Stimulated activated CD8-positive, alpha-beta memory T cell treated with anti-CD3 and anti-CD28 coated beads, Interleukin-4, amount 100 ng/mL, for 4 hours (primary cell): ENCODE measurements at places on chromosomes 6 and 20.

DNA sequence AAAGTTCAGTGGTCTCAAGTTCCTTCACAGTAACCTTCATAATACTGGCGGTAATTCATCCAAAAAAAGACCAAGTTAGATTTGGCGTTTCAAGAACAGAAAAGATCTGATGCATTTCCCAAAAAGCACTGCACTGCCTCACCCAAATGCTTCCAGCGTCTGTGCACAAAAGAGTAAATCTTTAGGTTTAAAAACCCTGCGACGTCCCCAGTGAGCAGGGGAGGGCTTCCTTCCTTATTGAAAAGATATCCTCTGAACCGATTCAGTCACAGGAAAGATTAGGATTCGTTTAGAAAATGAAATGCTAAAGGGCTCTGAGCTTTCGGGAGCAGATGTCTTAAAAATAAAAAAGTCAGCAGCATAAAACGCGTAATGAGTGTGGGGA lies 654 bp downstream of the TBC1D7 start:
- DNase-seq = no peak

DNA sequence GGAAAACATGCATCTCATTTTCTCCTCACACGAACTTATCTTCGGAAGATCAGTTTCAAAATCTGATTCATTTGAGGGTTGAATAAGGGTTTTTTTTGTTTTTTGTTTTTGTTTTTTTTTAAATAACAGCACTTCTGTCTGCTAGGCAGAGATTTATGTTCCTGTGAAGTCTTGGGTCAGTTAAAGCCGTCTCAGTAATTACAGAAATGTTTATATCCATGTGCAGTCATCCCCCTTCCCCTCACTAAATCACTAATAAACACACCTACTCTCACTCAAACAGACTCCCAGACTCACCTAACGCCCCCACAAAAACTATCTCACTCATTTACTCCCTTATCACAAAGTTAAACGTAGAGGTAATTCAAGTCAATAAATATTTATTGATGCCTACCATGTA lies 214.2 kb upstream of the SUPT3H start:
- no peak for DNase-seq

GRCh38 chr20:33018169-33018931 lies 10.8 kb downstream of the BPIFB2 start:
- no peak for DNase-seq

DNA sequence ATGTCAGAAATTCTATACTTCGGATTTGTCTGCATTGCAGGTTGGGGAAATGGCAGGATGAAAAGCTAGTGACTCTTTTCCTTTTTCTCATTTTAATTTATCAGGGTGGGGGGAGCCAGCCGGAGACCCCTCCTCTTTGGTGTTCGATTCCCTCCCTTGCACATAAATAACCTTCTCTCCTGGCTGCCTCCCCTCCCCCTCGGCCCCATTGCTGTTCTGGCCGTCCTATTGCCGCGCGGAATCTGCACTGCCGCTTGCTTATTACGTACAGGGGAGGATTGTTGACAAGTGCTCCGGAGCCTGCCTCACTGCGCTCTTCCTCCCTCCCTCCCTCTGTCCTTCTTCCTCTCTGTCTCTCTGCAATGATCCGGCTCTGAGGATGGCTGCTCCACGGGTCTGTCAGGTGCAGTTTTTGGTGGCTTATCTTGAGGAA lies 154.7 kb downstream of the JARID2 start:
- no peak for DNase-seq

GRCh38 chr6:26045065-26045927 lies 41.9 kb upstream of the HFE start:
- DNase-seq = no peak

DNA sequence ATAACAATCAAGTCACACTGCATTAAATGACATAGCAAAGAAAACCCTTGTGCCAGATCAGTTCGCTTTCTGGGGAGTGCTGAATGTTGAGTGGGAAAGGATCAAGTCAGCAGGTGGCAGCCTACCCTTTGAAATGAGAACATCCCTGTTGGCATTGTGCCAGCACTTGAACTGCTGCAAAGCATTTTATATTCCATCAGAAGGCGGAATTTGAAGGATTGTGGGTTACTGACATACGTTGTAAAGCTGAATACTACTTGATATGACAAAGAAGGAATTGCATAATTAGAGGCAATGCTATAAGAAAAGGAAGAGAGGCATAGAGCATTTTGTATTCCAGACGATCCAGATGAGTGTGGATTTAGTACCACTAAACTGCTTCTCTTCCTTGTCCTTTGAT lies 26.5 kb downstream of the BCKDHB start:
- DNase-seq = no peak

DNA sequence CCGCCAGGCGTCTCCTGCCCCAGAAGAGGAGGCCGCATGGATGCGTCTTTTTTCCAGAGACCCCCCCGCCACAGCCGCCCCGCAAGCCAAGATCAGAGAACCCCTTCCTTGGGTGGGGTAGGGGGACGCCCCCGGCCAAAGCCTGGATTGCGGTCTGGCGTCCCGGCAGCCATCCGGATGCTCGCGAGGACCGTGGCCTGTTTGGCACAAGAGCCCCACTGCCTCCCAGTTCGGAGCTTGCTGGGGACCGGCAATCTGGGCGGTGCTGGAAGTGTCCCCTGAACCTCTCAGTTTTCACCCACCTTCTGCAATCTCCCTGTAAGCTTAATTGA lies 924 bp downstream of the FAM162B start:
- no peak for DNase-seq

GRCh38 chr6:146550911-146551310 lies 7.3 kb downstream of the RAB32 start:
- DNase-seq = no peak

- DNase-seq = no peak
Measured at GRCh38 chr6:10962673-10963072, 75.8 kb downstream of the SYCP2L start.

DNA sequence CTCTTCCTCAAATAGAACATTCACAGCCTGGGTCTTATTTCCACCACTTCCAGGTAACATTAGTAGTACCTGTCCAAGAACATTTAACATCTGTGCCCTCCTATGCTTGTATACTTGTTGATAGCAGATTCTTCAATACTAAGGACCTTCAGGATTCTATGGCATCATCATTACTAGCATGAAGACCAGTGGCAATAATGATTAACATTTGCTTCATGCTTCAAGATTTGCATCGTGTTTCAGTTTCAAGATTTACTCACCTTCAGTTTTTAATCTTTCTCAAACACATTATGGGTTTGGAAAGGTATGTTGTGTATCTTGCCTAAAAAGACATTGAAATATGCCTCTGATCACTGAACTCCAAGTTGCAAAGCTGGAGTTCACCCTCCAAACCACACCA lies 412.8 kb upstream of the NRSN1 start:
- no peak for DNase-seq

DNA sequence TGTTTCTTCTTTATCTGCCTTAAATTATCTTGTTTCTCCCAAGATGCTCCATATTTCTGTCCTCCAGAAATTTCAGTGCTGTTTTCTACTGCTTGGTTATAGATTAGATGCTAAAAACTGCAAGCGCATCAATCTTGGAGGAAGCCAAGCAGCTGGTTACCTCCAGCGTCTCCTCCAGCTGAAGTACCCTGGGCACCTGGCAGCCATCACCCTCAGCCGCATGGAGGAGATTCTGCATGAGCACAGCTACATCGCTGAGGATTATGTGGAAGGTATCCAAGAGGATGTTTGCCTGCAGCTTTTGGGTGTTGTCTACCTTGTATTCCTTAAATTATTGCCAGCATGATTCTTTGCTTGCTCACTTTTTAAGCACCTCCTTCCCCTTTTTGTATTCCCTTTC lies 3.8 kb downstream of the ACTR5 start:
- DNase-seq = no peak

DNA sequence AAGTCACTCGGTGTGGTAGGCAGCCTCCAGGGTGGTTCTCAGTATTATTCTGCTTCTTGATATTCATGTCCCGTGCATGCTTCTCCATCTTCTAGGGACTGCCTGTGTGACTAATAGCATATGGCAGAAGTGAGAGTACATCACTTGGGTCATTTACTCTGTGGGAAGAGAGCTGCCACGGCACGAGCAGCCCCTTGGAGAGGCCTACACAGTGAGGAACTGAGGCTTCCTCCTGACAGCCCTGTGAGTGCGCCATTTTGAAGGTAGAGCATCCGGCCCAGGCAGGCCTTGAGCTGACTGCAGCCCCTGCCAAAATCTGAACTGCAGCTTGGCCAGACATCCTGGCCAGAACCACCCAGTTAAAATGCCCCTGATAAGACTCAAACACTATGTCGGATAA lies 17.3 kb upstream of the MCUR1 start:
- DNase-seq = no peak

DNA sequence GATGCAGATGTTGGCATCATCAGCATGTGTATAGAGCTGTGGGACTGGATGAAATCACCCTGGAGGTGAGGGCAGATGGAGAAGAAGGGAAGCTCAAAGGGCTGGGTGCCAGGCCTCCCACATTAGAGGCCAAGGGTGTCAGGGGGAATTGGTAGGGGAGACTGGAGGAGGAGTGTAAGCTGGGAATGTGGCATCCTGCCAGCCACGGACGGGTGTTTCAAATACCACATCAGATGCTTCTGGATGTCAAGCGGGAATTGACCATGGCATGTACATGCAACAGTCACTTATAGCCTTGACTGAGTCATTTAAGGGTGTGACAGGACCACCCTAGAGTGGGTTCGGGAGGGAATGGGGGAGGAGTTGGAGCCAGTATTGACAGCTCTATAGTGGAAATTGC lies 9.6 kb downstream of the ERGIC3 start:
- no peak for DNase-seq

GRCh38 chr20:43726333-43726732 lies 469 bp downstream of the GTSF1L start:
- DNase-seq = no peak

DNA sequence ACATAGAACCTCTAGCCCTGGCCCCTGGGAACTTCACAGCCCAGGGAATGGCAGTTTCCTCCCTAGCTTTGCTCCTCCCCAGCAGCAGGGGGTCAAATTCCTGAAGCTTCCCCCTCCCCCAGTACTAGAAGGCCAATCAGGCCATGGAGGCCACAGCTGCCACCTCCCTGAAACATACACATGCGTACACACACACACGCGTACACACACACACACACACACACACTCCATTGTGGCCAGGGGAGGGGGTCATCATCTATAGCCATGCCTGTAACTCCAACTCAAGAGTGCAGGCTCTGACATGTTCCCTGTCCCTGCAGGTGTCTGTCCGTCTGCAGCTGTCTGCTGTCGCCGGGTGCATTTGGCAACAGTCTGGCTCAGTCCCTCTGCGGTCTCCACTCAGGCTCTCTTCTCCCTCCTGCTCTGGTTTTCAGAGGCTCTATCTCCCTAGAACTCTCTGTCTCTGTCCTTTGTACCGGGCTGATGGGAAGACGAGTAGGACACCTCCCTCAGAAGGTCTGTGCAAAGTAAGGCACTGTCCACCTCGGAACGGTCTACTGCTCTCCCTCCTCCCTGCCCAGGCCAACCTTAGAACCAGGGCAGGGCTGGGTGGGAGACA lies 1.4 kb downstream of the LRFN2 start:
- DNase-seq = no peak

DNA sequence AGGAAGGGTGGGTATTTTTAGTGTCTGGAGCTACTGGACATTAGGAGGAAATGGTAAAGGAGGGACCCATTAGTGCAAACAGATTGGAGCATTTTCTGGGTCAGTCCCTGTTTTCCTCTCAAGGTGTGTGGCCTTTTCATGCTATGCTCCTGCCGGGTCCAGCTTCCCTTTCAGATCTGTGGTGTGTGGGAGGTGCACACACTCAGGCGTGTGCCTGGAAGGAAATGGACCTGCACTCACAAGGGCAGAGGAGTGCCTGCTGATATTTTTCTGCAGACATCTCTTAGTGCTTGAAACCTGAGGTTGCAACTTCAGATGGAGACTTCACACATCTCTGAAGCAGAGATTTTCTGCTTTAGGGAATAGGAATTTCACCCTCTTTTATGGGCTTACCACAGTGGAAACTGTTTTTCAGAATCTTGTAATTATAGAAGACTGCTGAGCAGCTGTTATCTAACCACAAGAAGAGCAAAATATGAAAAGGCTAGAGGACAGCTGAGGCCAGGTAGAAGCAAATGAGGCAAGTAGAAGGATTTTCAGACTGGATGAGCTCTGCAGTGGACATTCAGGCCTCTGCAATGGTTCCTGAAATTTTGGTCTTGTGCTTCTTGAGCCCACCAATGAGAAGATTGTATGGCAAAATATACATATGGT lies 764.3 kb downstream of the QKI start:
- DNase-seq = no peak

- DNase-seq = no peak
Measured at GRCh38 chr6:82616386-82617028, 252.9 kb downstream of the TPBG start.

DNA sequence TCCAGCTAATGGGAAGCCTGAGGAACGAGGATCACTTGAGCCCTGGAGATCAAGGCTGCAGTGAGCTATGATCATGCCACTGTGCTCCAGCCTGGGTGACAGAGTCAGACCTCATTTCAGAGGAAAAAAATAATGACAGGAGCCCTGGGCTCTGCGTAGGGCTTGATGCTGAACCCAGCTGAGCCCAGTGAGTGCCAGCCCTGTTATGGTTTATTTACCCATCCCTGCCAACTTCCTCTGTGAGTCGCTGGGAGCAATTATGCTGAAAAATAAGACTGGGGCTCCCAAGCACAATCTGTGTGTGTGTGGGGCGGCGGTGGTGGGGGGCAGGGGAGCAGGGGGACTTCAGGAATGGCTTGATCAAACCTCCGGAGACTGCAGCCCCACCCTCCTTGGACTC lies 75.9 kb upstream of the PMEPA1 start:
- DNase-seq = no peak

DNA sequence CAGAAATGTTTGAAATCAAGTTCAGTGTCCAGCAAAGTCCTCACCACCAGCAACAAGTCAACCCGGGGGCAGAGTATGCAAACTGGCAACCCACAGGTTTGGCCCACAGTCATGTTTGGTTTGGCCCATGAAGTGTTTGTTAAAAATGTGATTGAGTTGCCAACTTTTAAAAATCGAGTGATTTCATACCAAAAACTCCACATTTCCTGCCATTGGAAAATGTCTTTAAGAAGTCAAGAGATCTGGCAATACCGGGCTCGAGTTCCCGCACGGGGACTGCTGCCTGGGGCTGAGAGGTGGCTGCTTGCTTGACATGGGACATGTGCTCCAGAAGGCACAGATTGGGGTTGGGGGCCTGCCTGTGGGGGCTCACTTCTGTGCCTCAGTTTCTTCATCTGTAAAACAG lies 36.1 kb downstream of the PREX1 start:
- DNase-seq = no peak

GRCh38 chr6:131117878-131118277 lies 17.4 kb upstream of the AKAP7 start:
- no peak for DNase-seq

DNA sequence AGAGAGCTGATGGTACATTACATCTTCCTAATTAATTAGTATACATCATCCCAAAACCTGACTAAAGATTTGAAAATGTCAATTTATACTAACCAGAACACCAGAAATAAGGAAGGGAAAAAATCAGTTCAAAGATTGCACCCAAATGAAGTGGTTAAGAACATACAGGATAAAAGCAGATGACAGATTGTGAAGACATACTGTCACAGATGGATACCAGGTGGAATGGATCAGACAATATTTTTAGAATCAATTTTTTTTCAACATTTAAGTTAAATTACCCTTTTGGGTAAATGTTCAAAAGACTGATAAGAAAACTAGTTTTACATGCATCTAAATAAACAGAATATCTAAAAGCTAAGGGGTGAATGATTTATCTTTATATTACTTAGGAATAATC lies 47.6 kb downstream of the EPHA7 start:
- DNase-seq = no peak
